ENCODE measurements at places on chromosomes 12 and 14.

DNA sequence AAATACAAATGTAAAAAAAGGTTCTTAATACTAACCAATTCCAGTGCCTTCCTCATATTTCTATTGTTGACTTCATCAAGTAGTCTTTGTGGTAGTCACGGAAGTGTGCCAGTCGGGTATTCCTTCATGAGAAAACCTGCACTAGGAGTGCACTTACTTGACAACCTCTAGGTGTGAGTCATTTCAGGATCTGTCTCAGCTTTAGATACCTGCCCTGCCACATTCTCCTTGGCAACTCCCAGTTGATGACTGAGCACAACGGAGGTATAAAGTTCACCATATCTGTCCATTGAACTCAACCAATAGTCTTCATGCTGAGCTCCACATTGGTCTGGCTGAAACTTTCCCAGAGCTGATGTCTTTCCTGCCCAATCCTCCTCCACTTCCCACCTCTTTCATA, 215.7 kb downstream of the SYT10 start:
- no peak for DNase-seq

GRCh38 chr12:131357185-131357747, 353.6 kb upstream of the SFSWAP start:
- DNase-seq = no peak

DNA sequence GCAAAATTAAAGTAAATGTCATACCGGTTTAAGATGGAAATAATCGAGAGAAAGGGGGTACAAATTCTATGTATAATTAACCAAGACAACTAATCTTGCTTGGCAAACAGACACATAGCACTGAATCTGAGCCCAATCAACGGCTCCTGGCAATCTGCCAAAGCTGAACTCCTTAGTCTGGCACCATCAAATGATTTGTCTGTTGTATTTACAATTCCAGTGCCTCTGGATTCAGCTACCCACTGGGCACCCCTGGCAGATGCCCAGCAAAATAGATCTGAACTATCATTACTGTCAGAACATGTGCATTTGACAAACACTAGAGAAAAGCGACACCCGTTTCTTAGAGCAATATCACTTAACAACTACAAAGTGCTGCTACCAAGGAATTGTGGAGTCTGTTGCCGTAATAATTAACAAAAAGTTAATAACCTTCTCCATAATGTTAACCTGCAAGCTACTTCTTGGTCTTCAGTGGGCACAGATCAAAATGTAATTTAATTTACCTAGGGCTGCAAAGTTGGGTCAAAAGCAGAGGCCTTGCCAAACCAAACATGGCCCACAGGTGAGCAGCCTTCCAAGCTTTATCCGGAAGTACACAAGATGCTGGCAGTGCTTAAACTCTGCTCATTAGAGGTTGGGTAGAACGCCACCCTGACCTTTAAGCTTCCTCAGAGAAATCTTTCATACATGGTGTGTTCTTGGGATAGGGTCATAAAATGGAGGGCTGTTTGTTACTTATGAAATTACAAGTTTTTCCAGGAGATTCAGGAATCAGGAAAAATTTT, 7.6 kb downstream of the EGLN3 start:
- DNase-seq = no peak

- no peak for DNase-seq
Observed at GRCh38 chr12:44003721-44004120, 167.8 kb downstream of the TMEM117 start.

DNA sequence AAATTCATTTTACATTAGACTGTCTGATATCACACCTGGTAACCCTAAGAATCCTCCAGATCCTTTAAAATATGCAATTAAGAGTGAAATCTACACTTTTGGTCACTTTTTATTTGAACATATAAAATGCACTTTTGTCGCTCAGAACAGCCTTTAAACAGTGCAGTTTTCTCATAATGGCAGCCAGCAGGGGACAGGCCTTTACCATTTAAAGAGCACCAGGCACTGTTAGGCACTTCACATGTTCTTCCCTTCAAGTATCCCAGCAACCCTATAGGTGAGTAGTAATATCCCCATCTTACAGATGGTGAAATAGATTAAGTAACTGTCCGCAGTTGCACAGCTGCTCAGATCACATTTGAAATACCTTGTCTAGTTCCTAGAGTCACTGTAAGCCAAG, 11.3 kb upstream of the SAMD4A start:
- DNase-seq = no peak

- DNase-seq = no peak
Observed at GRCh38 chr12:99771659-99772058, 124.1 kb downstream of the GARIN6 start.

- DNase-seq = peak; percentile 77
Observed at GRCh38 chr12:56839915-56840325, 76.8 kb downstream of the HSD17B6 start.

- no peak for DNase-seq
Observed at GRCh38 chr14:102126807-102127455, 12.8 kb upstream of the WDR20 start.

GRCh38 chr12:113949321-113950305, 16.5 kb downstream of the RBM19 start:
- no peak for DNase-seq

GRCh38 chr14:84340938-84341337, 1189.0 kb upstream of the FLRT2 start:
- no peak for DNase-seq

DNA sequence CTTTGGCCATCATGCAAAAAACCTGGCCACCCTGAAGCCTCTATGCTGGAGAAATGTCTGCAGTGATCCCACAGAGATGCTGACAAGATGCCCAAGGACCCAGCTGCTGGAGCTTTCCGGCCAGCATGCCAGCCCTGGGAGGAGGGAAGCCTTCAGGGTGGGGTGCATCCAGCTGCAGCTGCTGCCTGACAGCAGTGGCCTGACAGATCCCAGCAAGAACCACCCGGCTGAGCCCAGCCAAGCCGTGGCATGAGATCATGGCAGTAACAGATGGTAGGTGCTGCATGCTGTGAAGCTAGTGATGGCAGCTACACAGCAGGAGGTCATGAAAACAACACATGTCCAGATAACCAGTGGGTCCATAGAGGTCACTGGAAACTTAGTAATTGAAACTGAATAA, 13.8 kb downstream of the CLBA1 start:
- DNase-seq = no peak

- no peak for DNase-seq
Observed at GRCh38 chr12:130421896-130422295, 84.2 kb downstream of the PIWIL1 start.

- DNase-seq = peak; percentile 31
Observed at GRCh38 chr12:100672075-100672592, 98.7 kb downstream of the GAS2L3 start.

GRCh38 chr14:105161309-105161708, 7.3 kb downstream of the JAG2 start:
- DNase-seq = no peak

DNA sequence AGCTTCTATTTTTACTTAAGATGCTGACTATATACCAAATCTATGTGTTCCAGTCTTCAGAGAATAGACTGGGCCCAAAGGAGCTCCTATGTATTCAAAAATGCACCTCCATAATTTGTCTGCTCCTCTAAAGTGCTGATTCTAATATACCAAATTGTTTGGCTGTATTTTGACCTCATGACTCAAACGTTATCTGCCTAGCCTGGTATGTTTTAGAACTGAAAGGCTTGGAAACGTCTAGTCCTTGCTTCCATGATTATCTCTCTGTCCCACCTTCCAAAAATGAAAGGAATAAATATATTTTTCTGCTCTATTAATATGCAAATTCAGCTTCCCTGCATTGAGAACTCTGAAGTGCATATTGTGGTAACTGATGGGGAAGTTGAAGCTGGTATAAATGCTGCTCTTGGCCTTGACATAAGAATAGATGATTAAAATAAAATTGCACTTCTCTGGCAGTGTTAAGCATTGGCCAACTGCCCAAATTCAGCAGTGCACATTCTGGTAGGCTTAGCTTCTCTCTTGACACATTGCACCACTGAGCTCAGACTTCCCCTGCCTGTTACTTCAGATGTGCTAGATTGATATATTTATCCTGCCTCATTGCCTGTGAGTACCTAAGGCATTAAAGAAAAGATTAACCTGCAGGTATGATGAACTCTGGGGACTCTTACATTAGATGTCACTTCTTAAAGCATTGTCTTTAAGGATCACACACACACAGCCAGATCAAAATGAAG, 882.3 kb downstream of the RPS29 start:
- no peak for DNase-seq

GRCh38 chr12:107405436-107405835, 280.2 kb upstream of the PWP1 start:
- no peak for DNase-seq

DNA sequence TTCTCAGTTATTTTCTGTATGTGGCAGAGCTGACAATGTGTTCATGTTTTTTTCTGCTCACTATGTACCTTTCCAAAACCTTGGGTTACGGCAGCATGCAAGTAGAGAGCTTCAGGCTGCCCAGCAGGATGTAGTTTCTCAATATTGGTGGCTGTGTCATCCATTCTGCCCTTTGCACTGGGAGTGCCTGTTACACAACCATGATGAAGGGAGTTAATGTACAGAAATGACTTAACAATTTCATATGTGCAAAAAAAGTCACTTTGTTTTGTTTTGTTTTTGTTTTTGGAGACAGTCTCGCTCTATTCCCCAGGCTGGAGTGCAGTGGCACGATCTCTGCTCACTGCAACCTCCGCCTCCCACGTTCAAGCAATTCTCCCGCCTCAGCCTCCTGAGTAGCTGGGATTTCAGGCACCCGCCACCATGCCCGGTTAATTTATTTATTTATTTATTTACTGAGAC, 6.1 kb upstream of the CNIH1 start:
- DNase-seq = peak; percentile 94

- DNase-seq = no peak
Observed at GRCh38 chr12:111494676-111495075, 89.0 kb downstream of the SH2B3 start.

DNA sequence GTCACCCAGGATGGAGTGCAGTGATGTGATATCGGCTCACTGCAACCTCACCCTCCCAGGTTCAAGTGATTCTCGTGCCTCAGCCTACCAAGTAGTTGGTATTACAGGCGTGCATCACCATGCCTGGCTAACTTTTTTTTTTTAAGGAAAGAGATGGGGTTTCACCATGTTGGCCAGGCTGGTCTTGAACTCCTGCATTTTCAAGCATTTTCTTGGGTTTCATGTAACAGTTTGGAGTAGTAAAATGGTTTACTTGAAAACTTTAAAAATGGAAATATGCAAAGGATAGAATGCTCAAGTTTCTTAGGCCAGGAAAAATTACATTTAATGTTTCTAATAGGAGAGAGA, 63.3 kb downstream of the FOXN3 start:
- DNase-seq = no peak

- DNase-seq = no peak
Observed at GRCh38 chr12:105428793-105429395, 98.4 kb downstream of the C12orf75 start.

GRCh38 chr14:45028107-45028626, 55.7 kb upstream of the PRPF39 start:
- DNase-seq = no peak

DNA sequence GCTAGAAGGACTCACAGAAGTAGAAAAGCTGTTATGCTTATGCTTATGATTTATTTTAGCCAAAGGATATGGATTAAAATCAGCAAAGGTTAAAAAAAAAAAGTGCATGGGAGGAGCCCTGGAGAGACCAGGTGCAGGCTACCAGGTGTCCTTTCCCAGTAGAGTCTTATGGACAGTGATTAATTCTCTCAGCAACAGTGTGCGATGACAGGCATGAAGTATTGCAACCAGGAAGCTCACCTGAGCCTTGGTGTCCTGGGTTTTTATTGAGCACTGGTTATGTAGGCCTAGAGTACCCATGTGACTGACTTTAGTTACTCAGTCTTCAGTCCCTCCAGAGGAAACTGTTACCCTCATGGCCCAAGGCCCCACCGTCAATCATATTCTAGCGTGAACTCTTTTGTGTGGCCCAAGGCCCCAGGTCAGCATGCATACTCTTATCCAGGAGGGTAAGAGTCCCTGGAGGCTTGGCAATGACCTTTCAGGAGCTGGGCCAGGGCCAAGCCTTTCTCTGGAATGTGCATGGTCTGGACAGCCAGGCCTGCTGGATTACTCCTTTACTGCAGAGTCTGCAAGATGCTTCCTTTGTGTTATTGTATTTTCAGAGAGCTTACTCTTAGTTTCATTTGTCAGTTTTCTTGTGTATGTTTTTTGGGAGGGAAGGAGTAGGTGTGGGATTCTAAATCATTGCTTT, 69.6 kb upstream of the RD3L start:
- DNase-seq = no peak

GRCh38 chr14:67973436-67973835, 153.9 kb downstream of the RAD51B start:
- DNase-seq = no peak
